ENCODE measurements at places on chromosomes 4 and X. TPM values are rescaled to one million over a fixed set of nuclear protein-coding genes. Genes with fewer than 3 reads are reported as not detected.
A peak's percentile ranks its signal among the peaks of the same experiment; 100 is the strongest.

The FAM236D gene
- not detected for total RNA-seq

The OPRPN gene
- not detected for total RNA-seq

The SLC9A7 gene
- total RNA-seq, result 22.8 TPM

The TCEAL4 gene
- 64.9 TPM for total RNA-seq

The TCEAL2 gene
- total RNA-seq, result 5.4 TPM

The SSX5 gene
- not detected for total RNA-seq

The ASIC5 gene
- total RNA-seq, result not detected

DNA sequence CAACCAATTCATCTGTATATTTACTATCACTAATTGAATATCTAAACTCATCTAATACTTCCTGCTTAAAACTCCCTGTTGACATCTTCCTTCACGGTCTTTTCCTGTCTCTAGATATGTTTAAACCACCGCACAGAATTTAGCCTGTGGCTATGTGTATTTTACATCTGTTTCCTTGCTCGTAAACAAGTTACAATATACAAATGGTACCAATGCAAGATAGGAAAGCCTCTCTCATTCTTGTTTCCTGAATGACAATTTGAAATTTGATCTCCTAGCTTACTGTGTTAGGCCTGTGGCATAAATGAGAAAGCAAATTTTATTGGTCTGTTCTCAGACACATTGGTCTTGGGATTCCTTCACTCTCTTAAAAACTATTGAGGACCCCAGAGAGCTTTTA lies 89.7 kb upstream of the PCDH7 start:
- H3K4me3 ChIP-seq, result no peak overlapping the region
- H3K27me3 ChIP-seq, result no peaks in the 10 kb centered on the region
- H3K27ac ChIP-seq, result no peak overlapping the region
- no peaks in the 10 kb centered on the region for H3K4me1 ChIP-seq

GRCh38 chrX:40012868-40013265 lies 84.9 kb downstream of the BCOR start:
- H3K27me3 ChIP-seq, result peaks cover 45% of the 10 kb centered on the region
- H3K27ac ChIP-seq, result peak overlapping the region; percentile 79
- DNase-seq, result peak; percentile 63
- no peak overlapping the region for H3K4me3 ChIP-seq
- no peaks in the 10 kb centered on the region for H3K4me1 ChIP-seq

- H3K4me3 ChIP-seq, result no peak overlapping the region
- H3K4me1 ChIP-seq, result no peaks in the 10 kb centered on the region
- no peak overlapping the region for H3K27ac ChIP-seq
- DNase-seq, result no peak
- no peaks in the 10 kb centered on the region for H3K36me3 ChIP-seq
Observed at GRCh38 chr4:98728871-98729270, 70.5 kb upstream of the TSPAN5 start.

- DNase-seq, result no peak
- no peaks in the 10 kb centered on the region for H3K36me3 ChIP-seq
- no peak overlapping the region for H3K4me3 ChIP-seq
- H3K27ac ChIP-seq, result no peak overlapping the region
- H3K27me3 ChIP-seq, result no peaks in the 10 kb centered on the region
Observed at GRCh38 chr4:152224721-152225420, 311.0 kb downstream of the FBXW7 start.

GRCh38 chr4:95505151-95505550 lies 43.6 kb downstream of the UNC5C start:
- H3K27ac ChIP-seq, result no peak overlapping the region
- DNase-seq, result no peak
- H3K27me3 ChIP-seq, result no peaks in the 10 kb centered on the region
- no peaks in the 10 kb centered on the region for H3K36me3 ChIP-seq

DNA sequence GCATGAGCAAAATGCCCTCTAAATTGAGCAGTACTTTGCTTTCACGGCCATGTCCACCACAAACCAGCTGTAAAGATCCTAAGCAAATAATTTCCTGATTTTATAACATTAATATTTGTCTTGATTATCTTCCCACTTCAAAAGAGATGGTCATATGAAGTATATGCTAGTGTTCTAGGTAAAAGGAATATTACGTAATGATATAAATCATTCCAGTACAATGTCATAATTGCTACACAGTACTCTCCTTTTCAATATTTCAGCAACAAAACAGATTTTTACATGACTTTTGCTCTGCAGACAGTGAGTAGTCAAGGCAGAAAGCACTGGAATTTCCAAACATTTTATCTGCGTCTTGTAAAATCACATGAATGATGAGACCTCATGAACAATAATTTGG lies 572.8 kb upstream of the FRG1 start:
- no peak overlapping the region for H3K4me3 ChIP-seq
- DNase-seq, result no peak
- H3K36me3 ChIP-seq, result no peaks in the 10 kb centered on the region
- H3K27ac ChIP-seq, result no peak overlapping the region
- H3K27me3 ChIP-seq, result no peaks in the 10 kb centered on the region

GRCh38 chr4:10589321-10589720 lies 95.2 kb downstream of the CLNK start:
- H3K27ac ChIP-seq, result no peak overlapping the region
- H3K27me3 ChIP-seq, result no peaks in the 10 kb centered on the region
- H3K4me3 ChIP-seq, result no peak overlapping the region
- H3K36me3 ChIP-seq, result no peaks in the 10 kb centered on the region
- no peak for DNase-seq

GRCh38 chr4:622071-622995 lies 3.0 kb upstream of the PDE6B start:
- H3K27ac ChIP-seq, result no peak overlapping the region
- no peak for DNase-seq
- no peaks in the 10 kb centered on the region for H3K36me3 ChIP-seq

DNA sequence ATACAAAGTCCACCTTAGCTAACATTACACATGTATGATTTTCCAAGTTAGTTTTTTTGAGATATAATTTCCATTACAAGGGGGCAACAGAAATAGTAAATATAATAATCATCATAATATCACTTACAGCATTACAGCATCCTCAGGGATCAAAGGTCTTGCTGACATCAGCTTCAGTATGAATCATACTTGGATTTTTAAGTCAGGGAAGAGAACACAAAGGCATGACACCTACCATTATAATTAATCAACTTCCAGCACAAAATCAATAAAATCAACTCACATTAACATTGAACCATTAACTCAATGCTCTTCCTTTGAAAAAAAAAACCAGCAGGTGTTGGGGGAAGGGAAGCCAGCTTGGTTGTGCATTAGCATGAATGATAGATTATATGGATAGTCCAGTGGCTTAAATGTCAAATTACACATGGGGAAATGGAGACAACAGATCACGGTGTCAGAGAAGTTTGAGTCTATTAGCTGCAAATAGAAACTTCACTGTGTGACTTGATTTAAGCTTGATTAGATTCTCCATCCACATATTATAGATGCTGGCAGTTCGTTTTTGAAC lies 66.9 kb upstream of the CAPN6 start:
- H3K4me3 ChIP-seq, result no peak overlapping the region
- no peak overlapping the region for H3K27ac ChIP-seq
- H3K27me3 ChIP-seq, result peaks cover 20% of the 10 kb centered on the region
- H3K4me1 ChIP-seq, result no peaks in the 10 kb centered on the region
- H3K36me3 ChIP-seq, result no peaks in the 10 kb centered on the region

GRCh38 chrX:151710457-151710856 lies 5.4 kb upstream of the FATE1 start:
- DNase-seq, result no peak
- no peaks in the 10 kb centered on the region for H3K27me3 ChIP-seq
- no peak overlapping the region for H3K27ac ChIP-seq
- H3K4me1 ChIP-seq, result no peaks in the 10 kb centered on the region
- H3K36me3 ChIP-seq, result no peaks in the 10 kb centered on the region
- H3K4me3 ChIP-seq, result no peak overlapping the region

All from adrenal gland (tissue), 19 donors.